Aorta (tissue), 5 donors: ENCODE measurements at places on chromosomes 2 and 18. TPM values are rescaled to one million over a fixed set of nuclear protein-coding genes. Genes with fewer than 3 reads are reported as not detected.

Gene TNS1
- 404 TPM for polyA plus RNA-seq

Gene CCDC102B
- polyA plus RNA-seq, result 7.6 TPM

Gene RMC1
- polyA plus RNA-seq, result 20.2 TPM

Gene STAMBP
- polyA plus RNA-seq, result 43.5 TPM

Gene LIMS2
- polyA plus RNA-seq, result 188 TPM

Gene C2orf78
- not detected for polyA plus RNA-seq

Gene ALK
- polyA plus RNA-seq, result not detected

Gene ARHGEF33
- not detected for polyA plus RNA-seq
